ENCODE measurements at places on chromosomes 2 and 18. TPM values are rescaled to one million over a fixed set of nuclear protein-coding genes. Genes with fewer than 3 reads are reported as not detected.

GRCh38 chr2:9124231-9124741 lies 82.3 kb upstream of the ASAP2 start:
- DNase-seq = no peak

- DNase-seq = no peak
Measured at GRCh38 chr2:72154386-72154975, 6.8 kb upstream of the CYP26B1 start.

DNA sequence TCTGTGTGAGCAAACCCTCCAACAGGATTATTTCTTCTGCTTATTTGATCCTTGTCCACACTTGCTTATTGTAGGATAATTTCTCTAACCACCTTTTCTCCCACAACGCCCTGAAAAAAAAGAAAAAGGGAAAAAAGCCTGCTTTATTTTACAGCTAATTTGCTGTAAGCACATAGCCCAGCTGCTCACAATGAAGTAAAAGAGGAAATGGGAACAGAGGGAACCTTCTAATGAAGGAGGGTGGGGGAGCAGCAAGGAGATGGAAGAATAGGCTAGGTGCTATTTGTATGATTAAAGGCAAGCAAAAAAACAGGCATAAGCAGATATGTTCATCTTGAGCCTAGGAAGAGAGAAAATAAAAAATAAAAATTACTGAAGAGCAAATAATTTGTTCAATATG lies 331.6 kb downstream of the TXNL1 start:
- no peak for DNase-seq

DNA sequence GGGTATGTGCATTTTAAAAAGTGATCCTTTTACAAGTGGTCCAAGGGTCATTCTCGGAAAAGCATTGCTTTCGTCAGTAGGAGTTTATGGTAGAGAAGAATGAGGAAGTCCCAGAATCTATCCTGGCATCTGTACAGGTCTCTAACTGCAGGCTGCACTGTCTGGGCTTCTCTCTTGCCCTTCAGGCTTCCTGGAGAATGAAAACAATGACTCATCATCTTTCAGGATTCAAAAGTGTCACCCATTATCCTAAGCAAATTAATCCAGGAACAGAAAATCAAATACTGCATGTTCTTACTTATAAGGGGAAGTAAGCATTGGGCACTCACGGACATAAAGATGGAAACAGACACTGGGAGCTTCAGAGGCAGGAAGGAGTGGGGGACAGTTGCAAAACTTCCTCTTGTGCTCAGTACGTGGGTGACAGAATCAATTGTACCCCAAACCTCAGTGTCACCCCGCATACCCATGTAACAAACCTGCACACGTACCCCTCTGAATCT lies 60.2 kb upstream of the TXNDC2 start:
- no peak for DNase-seq

PDE11A gene
- total RNA-seq = not detected

NPPC gene
- not detected for total RNA-seq
